ENCODE measurements at places on chromosomes 4 and X.

DNA sequence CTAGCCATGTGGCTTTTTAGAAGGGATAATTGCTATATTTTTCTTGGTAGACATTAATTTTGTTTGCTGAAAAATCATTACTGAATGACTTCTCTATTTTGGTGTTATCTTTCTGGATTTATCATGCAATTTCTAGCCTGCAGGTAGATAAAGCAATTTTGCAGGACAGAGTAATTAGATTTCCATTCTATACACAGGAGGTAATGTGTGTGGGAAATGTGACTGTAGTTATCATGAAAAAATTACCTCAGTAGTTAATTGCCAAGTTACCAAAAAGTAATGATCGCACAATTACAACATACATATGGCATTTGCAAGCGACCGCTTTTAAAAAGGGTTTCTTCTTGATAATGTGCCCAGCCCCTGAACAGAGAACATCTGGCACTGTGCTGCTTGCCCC is 66.1 kb downstream of the KIT start:
- no peak for DNase-seq

DNA sequence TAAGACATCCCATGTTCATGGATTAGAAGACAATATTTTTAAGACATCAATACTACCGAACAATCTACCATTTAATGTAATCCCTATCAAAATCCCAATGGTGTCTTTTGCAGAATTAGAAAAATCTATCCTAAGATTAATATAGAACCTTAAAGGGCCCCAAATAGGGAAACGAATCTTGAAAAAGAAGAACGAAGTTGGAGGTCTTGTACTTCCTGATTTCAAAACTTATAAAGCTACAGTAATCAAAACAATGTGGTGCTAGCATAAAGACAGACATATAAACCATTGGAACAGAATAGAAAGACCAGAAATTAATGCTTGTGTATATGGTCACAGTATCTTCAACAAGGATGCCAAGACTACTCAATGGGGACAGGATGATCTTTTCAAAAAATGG is 42.0 kb downstream of the CENPE start:
- no peak for DNase-seq

DNA sequence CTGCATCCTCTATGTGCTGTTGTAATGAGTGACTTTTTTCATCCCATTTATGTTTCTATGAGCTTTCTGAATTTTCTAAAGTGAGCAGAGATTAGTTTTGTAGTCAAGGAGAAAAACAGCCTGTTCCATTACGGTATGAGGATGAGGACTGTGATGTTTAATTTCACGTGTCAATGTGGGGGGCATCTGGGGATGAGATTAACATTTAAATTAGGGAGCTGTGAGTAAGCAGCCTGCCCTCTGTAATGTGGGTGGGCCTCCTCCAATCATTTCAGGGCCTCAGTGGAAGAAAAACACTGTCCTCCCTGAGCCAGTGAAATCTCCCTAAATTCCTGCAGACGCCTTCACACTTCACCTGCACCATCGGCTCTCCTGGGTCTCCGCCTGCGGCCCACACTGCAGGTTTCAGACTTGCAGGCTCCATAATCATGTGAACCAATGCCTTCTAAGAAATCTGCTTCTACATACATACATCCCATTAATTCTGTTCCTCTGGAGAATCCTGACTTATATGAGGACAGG is 121.7 kb downstream of the AFAP1 start:
- DNase-seq = no peak

GRCh38 chr4:159430896-159431295 is 328.0 kb downstream of the RAPGEF2 start:
- no peak for DNase-seq

- no peak for DNase-seq
These were observed 1.7 kb upstream of the MAGEH1 start for GRCh38 chrX:55450259-55450658.

- no peak for DNase-seq
These were observed 416.3 kb downstream of the PCDH10 start for GRCh38 chr4:133565379-133565778.

- no peak for DNase-seq
These were observed 22.3 kb upstream of the EMCN start for GRCh38 chr4:100540131-100540530.

- no peak for DNase-seq
These were observed 8.4 kb upstream of the GPM6B start for GRCh38 chrX:13825178-13825762.

GRCh38 chr4:163959932-163960331 is 465.4 kb downstream of the TMA16 start:
- no peak for DNase-seq

- no peak for DNase-seq
These were observed 47.5 kb downstream of the CCNI start for GRCh38 chr4:77028246-77028645.

DNA sequence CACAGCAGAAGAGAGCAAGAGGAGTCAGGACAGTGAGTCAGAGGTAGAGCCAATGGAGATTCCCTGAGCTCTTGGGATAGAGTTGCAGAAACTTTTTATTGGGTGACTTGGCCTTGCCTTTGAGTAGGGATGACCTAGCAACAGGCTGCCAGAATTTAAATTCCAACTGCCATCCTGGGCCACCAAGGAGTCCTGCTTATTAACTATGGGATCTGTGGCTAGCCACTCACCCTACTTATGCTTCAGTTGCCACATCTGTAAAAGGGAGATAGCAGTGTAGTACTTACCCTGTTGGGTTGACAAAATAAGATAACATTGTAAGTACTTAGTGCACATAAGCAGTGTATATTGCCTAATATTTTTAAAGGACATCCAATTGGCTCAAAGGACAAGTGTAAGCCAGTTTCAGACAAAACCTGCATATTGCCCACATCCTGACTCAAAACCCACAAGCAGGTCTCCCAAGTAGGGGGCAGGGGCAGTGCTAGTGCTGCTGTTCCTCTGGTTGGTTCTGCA is 43.5 kb upstream of the TMEM164 start:
- DNase-seq = no peak

GRCh38 chr4:91233164-91233563 is 1070.6 kb upstream of the GRID2 start:
- no peak for DNase-seq

- no peak for DNase-seq
These were observed 81.9 kb upstream of the SCML1 start for GRCh38 chrX:17655211-17656034.
